ENCODE measurements at places on chromosomes 6 and 20.

DNA sequence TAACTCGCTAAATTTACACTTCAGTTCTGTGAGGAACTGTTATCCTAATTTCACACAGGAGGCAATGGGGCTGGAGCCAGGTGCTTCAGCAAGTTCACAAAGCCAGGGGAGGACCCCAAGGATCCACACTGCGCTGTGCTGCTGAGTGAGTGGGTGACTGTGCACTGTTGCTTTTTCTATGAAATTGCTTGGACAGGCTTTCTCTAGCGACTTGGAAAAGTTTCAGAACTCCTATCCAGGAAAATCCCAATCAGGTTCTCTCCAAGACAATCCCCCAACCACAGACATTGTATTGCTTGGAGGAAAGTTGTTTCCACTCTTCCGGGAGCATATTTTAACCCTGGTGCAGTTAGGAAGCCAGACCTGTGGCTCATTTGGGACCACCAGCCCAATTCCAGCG is 175.9 kb upstream of the CST7 start:
- DNase-seq: no peak

- no peak for DNase-seq
Observed at GRCh38 chr20:13910492-13910891, 79.9 kb downstream of the SEL1L2 start.

GRCh38 chr6:43733471-43734293 is 36.3 kb upstream of the VEGFA start:
- DNase-seq: no peak

DNA sequence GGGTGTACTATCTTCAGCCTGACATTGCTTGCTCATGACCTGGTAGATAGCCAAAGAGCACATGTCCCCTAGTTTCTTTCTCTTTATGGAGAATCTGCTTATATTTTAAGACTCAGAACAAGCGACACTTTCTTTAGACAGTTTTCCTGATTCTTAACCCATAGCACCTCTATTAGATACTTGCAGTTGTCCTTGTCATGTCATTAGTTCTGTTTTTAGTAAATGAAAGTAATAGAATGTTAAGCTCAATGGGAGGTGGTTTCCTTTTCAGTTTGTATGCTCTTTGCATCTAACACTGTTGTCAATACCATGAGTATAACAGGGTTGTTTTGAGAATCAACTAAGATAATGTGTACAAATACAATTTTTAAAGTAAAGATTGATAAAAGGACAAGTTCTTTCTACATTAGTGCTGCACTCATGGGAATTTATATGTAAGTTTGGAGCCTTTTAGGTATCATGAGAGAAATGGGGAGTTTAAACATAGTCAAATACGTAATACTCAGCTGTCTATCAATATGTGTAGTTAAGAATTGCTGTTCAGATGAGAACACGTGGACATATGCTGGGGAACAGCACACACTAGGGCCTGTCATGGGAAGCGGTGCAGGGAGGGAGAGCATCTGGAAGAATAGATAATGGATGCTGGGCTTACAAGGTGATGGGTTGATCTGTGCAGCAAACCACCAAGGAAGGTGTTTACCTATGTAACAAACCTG is 124.3 kb downstream of the GRM1 start:
- peak; percentile 56 for DNase-seq

GRCh38 chr20:10837901-10838300 is 164.1 kb upstream of the JAG1 start:
- no peak for DNase-seq

DNA sequence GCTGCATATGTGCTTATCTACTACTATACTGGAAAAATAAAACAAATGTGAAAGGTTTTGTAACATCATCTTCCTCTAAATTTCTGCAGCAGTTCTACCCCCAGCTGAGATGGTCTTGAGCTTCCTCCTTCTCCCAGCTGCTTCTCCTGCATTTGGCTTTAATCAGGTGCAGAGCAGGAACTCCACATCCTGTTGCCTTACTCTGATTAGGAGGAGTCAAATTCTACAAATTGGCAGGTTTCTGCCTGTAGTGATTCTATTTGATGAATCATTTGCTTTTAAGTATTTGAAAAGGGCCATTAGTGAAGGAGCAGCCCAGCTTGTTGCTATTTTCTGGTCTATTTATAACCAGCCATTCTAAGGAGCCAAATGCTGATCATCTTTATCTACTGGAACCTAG is 224.5 kb downstream of the GMDS start:
- peak; percentile 66 for DNase-seq

GRCh38 chr20:53195876-53196610 is 223.9 kb downstream of the TSHZ2 start:
- peak; percentile 51 for DNase-seq

DNA sequence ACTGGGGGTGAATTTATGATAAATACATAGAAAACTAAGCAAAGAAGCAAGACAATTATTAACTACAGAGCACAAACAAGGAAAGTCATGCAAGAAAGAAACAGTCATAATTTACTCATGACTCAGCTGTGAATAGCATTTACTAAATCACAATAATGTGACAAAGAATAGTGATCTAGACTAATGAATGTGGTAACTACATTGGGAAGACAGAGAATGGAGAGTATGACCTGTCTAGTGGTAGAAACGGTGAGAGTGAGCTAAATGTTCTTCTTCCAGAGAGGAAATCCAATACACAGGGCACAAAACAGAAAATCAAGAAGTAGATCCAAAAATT is 153.5 kb upstream of the DST start:
- DNase-seq: no peak

GRCh38 chr6:137039010-137039409 is 5.8 kb downstream of the IL20RA start:
- DNase-seq: no peak

All from OCI-M1 (cell line).